ENCODE measurements at places on chromosomes 1 and 21.

GRCh38 chr1:59285691-59286090, 11.2 kb upstream of the FGGY start:
- no peak for DNase-seq

DNA sequence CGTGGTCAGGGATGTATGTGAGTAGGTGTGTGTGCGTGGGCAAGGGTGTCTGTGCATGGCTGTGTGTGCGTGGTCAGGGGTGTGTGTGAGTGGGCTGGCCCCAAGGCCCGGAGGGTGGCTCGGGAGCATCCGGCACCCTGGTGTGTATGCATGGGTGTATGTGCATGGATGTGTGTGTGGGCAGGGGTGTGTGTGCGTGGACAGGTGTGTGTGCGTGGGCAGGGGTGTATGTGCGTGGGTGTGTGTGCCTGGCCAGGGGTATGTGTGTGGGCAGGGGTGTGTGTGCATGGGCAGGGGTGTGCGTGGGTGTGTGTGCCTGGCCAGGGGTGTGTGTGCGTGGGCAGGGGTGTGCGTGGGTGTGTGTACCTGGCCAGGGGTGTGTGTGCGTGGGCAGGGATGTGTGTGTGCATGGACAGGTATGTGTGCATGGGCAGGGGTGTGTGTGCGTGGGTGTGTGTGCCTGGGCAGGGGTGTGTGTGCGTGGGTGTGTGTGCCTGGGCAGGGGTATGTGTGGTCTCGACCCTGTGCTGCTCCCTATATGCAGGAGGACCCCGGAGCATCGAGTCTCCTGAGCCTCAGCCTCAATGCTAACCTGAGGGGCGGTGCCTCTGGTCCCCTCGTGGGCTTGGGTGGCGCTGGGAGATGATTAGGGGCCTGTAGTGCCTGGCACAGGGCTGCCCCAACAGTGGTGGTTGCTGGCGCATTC, 16.3 kb downstream of the ARHGEF16 start:
- DNase-seq: no peak

DNA sequence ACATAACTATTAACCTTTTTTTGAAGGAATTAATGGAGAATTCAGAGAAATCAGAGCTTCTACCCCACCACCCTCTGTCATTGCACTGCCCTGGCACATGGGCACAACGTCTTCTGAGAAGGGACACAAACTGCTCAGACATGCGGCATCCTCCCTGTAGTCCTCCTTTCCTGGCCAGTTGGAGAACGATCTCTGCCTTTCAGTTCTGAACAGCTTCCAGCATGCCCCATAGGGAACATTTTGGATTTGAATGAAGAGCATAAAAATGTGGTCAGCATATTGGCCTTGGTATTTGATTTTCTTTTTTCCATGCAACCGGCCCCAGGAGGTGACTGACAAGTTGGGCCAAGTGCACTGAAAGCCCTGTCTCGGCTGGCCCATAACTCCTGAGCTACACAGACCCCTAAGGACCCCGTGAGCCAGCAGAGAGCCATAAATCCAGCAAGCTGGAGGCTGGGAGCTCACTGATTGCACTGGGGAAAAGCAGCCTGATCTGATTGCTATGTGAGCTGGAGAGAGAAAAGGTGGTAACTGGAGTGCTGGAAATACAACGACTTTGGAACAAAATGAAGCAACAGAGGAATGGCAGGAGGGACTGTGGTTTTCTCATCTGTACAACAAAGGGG, 10.9 kb upstream of the BLACAT1 start:
- no peak for DNase-seq

DNA sequence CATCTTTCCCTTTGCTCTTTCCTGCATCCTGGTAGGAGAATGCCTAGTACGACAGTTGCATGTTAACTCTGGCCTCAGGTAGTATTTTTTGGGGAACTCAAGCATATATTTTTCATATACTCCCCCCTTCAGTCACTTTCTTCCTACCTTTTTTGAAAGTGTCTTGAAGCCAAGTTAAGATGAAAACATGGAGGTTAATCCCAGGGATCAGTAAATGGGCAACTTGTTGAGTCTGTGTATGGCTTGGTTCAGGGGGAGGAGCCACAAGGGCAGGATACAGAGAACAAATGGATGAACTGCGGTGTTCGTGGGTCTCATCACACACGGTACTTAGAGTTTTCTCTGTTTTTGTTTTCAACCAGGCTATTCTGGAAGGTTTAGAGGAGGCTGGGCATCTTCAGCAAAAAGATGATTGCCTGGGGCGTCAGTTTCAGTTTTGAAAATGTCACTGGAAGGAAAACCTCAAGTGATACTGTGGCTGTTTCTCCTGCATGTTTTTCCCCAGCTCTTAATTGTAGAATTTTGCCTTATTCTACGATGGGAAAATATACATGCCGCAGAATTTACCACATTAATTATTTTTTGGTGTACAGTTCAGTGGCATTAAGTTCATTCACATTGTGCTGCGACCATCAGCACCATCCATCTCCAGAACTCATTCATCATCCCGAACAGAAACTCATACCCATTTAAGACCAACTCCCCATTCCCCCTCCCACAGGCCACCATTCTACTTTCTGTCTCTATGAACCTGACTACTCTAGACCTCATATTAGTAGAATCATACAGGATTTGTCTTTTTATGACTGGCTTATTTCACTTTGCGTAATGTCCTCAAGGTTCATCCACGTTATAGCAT, 71.5 kb downstream of the MAP10 start:
- DNase-seq: no peak

DNA sequence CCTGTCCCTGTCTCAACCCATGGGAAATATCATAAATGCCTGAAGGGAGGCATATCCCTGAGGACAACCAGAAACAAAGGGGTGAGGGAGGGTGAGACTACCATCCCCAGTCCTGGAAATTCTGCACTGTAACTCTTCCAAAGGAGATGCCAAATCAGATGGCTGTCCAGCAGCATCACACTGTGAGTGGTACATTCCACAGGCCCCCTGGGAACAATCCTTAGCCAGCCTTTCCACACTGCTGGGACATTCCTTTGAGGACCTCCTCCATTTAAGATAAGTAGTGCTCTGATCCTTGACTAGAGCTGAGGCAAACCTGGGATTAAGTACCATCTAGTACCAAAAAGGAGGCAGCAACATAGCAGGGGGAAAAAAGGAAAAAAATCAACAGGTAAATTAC, 10.7 kb downstream of the IVL start:
- no peak for DNase-seq

DNA sequence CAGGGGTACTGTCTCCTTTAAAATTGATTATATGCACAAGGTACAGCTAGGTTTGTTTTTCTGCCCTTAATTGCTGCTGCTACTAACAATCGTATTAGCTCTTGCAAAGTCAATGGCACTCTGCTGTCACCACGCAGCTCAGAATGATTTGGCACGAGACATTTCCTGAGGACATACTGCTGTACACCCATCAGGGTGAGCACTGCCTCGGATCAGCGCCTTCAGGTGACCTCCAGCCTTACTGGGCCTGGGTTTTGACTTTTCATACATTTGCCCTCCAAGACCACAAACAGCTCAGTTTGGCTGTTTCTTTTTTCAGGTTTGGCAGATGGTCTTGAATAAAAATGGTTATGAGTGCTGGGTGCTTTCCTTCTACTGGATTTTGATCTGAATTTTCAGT, 110.9 kb downstream of the NTPCR start:
- DNase-seq: no peak

- no peak for DNase-seq
Observed at GRCh38 chr1:32048440-32048839, 24.3 kb upstream of the TMEM39B start.
